Thoracic aorta (tissue), 2 donors: ENCODE measurements at places on chromosomes 7 and 10. TPM values are rescaled to one million over a fixed set of nuclear protein-coding genes. Genes with fewer than 3 reads are reported as not detected.

GRCh38 chr10:21317902-21318301 is 207.6 kb downstream of the SKIDA1 start:
- no peak for DNase-seq

GRCh38 chr7:2643386-2644219 is 11.8 kb downstream of the TTYH3 start:
- no peak for DNase-seq

DNA sequence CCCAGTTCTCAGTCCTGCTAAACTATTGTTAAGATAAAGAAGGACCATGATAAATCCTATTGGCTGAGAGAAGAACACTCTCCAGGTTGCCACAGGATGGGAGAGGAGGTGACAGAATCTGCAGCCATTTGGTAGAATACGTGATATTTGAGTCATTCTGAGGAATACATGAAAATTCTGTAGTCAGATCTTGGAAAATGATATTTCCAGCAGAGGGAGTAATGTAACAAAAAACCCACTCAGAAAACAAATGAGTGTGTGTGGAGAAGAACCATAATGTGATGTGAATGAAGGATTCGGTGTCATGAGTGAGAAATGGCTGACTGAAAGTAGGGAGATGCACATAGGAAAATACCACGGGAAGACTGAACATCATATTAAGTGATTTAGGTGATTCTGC is 128.5 kb upstream of the PFKP start:
- no peak for DNase-seq

DNA sequence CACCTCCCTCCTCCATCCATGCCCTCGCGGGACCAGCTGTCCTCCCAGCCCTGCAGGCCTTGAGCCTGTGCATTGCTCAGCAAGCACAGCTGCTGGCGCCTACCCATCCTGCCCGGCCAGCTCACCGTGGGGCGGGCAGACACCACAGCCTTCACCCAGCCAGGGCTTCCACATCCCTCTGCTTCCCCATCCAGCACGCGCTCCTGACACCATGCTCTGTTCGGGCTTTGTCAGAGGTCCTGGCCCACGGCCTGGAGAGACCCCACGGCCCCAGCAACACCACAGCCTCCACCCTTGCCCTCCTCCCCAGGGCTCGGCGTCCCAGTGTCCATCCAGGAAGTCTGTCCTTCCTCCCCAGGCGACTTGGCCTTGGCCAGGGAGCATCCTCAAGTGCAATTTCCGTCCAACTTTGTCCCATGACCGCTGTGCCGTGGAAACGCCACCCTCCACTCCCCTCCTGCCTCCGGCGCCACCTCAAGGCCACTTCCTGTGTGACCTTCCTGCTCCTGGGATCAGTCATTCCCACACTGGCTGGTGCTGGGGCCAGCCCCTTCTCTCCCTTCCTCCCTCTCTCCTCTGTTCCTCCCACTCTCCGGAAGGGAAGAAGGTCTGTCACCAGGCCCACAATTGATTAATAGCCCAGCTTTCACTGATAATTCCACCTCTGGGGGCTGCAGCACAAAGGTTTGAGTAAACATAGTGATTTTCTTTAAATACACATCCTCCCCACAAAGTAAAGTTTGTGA is 71.5 kb upstream of the SMNDC1 start:
- no peak for DNase-seq

GRCh38 chr10:45023426-45023825 is 22.7 kb downstream of the ZNF22 start:
- no peak for DNase-seq

DNA sequence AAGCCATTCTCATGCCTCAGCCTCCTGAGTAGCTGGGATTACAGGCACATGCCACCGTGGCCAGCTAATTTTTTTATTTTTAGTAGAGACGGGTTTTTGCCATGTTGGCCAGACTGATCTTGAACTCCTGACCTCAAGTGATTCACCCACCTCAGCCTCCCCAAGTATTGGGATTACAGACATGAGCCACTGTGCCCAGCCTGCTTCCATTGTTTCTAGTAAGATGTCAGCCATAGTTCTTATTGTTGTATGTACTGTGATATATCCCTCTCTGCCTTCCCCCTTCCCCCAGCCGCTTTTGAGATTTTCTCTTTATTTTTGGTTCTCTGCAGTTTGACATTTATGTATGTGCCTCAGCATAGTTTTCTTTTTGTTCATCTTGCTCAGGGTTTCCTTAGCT is 87.9 kb upstream of the KLF14 start:
- no peak for DNase-seq

GRCh38 chr10:60410970-60411369 is 21.3 kb upstream of the ANK3 start:
- DNase-seq: no peak

DNA sequence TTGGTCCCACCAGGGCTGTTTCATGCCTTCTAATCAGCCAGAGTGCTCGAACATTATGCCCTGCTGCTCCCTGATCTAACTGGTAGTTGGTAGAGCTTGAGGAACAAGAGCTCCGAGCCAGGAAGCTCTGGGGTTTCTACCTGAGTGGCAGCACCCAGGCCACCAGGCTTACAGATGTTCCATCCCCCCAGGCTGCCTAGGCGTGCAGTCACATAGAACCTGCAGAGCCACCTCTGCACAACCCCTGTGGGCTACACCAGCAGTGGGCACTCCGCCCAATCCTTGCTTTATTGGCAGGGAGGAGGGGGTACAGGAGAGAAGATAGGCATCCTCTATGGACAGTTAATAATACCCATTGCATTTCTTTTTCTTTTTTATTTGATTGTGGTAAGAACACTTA is 21.8 kb downstream of the MAP3K8 start:
- DNase-seq: no peak

DNA sequence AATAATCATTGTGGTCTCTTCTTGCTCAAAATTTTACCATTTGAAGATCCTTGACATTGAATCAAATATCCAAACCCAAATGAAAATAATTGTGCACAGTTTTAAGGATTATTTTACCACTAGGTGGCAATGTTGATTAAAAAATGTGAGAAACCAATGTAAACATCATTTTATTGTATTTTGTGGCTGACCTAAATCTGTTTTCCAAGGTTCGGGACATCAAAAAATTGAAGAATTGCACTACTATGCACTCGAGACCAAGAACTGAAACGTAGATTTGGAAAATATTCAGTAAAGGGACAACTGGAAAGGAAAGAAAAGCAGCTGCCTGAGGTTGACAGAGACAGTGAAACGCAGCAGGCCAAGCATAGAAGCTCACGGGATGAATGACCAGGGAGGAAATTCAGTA is 259.3 kb downstream of the SNX13 start:
- DNase-seq: no peak

- DNase-seq: no peak
Measured at GRCh38 chr10:107418085-107418806, 253.7 kb upstream of the SORCS1 start.

DNA sequence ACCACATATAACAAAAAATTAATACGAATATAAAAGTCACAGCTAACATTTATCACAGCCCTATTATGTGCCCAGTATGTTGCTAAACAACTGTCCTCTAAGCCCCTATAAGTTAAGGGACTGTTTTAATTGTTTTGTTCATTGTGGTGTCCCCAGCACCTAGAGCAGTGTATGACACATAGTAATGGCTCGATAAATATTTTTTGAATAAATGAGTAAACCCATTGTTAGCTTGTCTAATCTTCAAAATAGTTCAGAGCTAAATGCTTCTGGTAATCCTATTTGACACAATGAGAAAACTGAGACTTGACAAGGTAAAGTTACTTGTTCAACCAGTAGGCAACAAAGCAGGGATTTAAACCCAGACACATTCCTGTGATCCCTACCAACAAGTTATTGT is 78.4 kb upstream of the NEUROD6 start:
- no peak for DNase-seq

GRCh38 chr7:112447406-112447805 is 2.9 kb upstream of the IFRD1 start:
- no peak for DNase-seq

- DNase-seq: no peak
Measured at GRCh38 chr10:72658696-72659400, 33.0 kb upstream of the MICU1 start.

DNA sequence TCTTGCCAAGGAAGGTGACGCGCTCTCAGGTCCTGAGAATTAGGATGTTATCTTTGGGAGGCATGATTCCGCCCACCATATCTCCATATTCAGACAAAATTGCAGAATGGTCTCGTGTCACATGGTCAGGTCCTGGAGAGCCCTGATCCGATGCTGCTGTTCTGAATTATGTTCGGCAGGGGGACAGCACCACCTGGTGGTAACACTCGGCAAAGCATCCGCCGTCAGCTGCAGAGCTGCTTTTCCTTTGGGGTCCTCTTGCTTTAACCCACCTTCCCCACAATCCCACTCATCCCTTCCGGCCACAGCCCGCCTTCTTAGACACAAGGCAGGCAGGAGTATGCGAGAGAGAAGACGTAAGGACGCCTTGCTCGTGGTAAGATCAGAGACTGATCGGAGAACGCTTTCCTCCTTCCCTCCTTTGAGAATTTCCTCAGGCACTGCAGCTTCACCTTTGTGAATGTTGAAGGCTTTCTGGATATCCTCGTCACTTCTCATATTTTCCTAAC is 327.8 kb upstream of the C7orf33 start:
- DNase-seq: peak; percentile 16

- DNase-seq: no peak
Measured at GRCh38 chr10:84945791-84946190, 617.4 kb downstream of the CCSER2 start.

- peak; percentile 74 for DNase-seq
Measured at GRCh38 chr10:71713135-71714030, 6.2 kb downstream of the C10orf105 start.

DNA sequence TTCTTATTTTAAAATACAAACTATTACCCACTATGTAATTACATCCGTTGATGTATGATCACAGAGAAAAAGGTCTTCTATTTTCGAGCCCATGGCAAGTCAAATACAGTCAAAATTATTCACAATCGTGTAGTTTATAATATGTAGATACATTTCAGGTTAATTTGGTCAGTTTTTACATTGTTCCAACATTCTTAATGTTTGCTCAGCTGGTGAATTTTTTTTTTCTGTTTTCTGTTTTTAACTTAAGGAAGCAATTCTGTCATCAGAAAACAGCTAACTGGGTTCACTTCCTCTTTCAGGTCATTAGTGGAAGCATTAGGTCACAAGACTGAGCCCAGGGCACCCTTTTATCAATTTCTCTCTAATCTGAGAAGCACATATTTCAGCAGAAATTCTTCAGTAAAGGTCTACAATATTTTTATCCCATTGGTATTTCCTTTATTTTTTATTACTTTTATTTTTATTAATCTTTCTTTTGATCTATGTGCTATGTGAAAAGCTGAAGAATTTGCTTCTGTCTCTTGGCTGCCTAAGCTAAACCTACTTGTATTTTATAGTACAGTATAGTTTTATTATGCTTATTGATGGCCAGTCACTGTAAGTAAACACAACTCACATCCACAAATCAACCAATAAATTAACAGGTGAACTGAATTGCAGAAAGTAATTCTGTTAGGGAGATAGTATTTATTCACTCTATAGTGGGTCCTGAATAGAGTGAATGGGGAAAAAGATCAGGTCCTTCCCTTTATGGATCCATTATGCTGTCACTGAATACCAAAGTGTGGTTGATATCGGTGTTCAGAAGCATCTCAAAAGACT is 84.6 kb downstream of the ICA1 start:
- no peak for DNase-seq

DNA sequence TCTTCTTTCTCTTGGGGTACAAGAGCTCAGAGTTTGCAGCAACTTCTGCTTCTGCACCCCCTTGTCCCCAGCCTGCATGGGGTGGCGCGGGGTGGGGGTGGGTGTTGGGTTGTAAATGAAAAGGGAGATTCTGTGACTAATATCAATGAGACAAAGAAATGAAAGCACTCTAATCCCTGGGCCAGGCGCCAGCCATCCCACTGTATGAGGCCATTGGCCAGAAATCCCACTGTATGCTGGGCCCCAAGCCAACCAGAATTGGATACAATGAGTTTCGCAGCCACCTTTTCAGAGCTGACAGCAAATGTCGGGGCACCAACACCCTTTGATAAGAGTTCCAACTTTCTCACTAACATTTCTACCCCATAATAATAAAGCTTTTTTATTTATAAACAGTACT is 10.9 kb upstream of the PTN start:
- no peak for DNase-seq

GRCh38 chr7:140416560-140416959 is 12.7 kb downstream of the RAB19 start:
- DNase-seq: no peak

DNA sequence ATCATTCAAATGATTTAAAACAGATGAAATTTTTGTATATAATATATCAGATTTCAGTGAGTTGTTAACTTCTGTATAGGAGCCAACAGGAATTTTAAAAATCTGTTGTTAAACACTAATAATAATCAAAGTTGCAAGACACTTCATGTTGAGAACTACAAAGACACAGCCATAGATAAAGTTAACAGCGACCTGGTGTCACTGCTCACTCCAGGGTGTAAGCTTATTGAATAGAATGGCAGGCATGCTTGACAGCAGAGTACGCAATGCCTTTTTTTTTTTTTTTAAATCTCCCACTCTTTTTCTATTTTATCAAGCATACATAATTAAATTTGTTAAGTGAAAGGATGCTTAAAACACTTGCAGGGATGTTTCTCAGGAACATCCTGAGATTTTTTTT is 32.0 kb downstream of the PCDH15 start:
- DNase-seq: no peak

GRCh38 chr7:4702961-4703512 is 20.9 kb downstream of the FOXK1 start:
- no peak for DNase-seq

DNA sequence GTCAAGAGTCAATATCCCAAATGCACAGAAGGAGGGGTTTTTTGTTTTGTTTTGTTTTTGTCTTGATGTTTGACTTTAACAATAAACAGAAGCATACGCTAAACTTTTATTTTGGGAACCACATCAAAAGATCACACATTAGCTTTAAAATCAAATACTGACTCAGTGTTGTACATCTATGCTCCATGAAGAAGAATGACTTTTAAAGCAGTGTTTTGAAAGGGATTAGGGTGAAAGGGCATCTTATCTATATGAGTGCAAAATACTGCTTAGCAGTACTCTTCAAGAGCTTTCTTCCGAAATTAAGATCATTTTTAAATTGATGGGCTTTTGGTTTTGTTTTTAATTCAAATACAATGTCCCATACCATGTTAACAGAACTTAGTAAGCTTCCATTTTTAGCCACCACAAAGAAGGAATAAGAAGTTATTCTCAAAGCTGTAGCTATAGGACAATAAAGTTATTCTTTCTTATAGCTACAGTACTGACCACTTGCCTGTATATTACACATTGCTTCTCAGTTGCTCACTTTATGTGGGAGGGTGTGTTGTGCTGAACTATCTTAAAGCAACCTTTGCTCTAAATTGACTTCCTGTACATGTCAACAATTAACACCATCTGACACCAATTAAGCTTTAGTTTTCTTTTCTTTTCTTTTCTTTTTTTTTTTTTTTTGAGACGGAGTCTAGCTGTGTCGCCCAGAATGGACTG is 144.3 kb upstream of the KAT6B start:
- DNase-seq: no peak

- DNase-seq: no peak
Measured at GRCh38 chr10:21369697-21370096, 155.8 kb downstream of the SKIDA1 start.

- DNase-seq: no peak
Measured at GRCh38 chr10:93198401-93199131, 124.9 kb downstream of the CYP26A1 start.

GRCh38 chr7:159091041-159091440 is 53.6 kb downstream of the VIPR2 start:
- no peak for DNase-seq

Gene SPAM1
- total RNA-seq: not detected

Gene FAM25G
- not detected for total RNA-seq

Gene RNLS
- 9.4 TPM for total RNA-seq

Gene PNPLA8
- total RNA-seq: 29.6 TPM

Gene DPYSL4
- 0.28 TPM for total RNA-seq

Gene TYW1B
- 1.1 TPM for total RNA-seq

Gene KIAA1549
- total RNA-seq: 1.8 TPM

Gene PNLIPRP1
- 0.99 TPM for total RNA-seq

Gene OPN4
- not detected for total RNA-seq

Gene PRSS37
- total RNA-seq: not detected
